GM04504 (cell line): ENCODE measurements at places on chromosomes 12 and 14.

- DNase-seq = no peak
Observed at GRCh38 chr12:27984275-27984674, 11.7 kb upstream of the PTHLH start.

DNA sequence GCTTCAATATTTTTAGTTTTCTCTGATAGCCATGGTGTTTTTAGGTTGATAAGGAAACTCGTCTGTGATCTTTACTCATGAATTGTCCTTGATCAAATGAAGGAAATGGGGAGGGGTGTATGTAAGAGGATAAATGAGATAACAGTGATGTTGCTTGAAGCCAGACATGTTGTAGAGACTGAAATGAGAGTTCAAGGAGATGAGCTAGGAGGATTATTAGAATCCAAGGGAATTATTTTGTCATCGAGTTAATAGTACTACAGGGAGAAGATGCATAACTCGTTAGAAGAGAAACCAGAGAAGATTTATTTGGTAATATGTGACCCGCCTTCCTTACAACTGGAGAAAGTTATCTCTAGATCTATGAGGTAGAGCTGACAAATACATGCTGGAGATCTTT is 371.3 kb upstream of the DDHD1 start:
- no peak for DNase-seq

DNA sequence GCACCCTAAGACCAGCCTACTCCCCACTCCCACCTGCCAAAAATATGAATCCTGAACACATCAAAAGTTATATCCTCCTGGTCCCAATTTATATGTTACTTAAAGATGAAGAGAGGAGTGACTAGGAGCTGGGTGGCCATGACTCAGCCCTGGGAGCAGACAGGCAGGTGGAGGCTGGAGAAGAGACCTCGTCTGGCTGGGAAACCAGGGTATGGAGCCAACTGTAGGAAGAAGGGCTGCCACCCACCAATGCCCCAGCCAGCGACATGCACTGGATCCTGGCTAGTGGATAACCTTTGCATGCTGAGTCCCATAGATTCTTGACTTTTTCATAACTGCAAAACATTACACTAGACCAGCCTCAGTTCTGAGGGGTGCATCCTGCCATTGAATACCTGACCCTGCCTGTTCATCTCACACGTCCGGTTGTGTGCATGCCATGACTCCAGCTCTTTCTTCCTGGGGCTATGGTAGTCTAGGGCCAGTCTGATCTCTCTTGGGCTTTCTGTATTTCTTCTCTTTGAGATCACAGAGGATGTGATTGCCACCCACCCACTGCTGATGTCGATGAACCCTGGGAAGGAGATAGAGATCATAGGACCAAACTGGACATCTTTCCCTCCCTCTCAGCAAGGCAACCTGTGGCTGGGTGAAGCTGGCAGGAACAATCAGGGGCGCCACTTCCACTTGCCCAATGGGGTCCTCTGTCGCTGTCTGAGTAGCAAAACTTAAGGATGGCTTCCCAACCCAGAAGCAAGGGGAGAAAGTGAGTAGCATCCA is 69.6 kb upstream of the DDX11 start:
- no peak for DNase-seq

DNA sequence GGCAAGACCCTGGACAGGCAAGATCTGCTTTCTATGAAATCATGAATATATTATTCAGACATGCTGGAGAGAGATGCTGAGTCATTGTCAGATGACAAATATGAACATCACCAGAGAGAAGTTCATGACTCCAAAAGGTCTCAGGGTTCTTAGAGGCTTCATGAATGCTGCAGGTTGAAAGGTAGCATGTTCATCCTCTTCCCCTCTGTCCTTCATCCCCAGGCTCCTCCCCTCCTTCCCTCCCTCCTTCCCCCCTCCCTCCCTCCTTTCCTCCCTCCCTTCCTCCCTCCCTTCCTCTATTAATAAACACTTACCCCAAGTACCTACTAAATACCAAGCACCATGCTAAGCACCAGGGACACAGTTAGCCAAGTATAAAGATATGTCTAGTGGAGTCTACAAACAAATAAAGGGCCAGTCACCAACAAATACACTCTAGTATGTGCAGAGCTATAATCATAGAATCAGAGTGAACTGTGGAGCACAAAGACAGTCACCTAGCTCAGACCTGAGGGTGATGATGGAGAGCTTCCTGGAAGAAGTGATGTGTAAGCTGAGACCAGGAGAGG is 46.2 kb downstream of the RPH3A start:
- no peak for DNase-seq

DNA sequence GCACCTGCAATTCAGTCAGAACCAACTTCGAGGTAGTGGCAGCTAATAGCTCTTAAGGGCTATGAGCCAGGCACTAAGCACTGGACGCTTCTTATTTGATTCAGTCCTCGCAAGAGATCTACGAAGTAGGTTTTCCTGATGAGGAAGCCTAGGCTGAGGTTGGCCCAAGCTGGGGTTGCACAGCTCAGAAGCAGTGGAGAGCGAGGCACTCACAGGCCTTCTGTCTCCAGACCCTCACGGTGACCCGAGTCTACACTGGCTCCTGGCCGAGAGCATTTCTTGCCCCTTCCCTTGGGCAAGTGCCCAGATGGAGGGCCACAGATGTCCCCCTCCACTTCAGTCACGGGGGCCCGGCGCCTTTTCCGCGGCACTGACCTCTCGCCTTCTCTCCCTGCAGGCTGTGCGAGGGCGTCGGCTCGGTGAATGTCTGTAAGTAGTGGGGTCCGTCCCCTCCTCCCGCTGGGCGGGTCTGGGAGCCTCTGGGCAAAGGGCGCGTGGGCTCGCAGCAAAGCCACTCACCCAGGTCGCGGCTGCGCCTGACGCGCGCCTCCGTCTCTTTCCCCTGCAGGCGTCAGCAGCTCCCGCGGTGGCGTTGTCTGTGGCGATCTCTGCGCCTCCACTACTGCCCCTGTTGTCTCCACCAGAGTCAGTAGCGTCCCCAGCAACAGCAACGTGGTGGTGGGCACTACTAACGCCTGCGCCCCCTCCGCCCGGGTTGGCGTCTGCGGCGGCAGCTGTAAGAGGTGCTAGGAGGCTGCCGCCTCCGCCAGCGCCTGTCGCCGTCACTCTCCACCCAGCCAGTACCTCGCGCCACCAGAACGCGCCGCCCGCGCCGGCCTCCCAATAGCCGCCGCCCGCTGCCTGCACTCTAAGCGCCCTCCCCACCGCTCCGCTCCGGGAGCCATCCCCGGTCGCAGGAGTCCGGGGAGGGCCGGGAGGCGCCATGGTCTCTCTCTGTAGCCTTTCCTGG is 13.1 kb downstream of the KRT83 start:
- DNase-seq = no peak
